Naive B cell (primary cell): ENCODE measurements at places on chromosomes 2 and 18.

DNA sequence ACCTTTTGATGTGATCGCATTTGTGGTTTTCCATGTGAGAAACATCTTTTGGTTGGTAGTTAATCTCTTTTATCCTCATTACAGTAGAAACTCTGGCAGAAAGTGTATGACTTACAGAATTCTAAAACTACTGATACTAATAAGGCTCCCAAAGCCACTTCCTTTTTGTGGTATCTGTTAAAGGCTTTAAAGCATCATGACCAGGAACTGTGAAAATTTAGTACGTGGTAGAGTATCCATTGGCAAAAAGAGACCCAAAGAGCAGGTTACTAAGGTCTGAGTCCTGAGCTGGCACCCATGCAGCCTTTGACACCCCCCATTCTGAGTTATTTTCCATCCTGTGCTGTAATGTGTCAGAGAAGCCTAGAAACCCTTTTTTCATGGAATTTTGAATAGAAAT lies 94.5 kb downstream of the DPP4 start:
- no peak overlapping the region for H3K4me3 ChIP-seq
- H3K36me3 ChIP-seq: no peaks in the 10 kb centered on the region
- H3K27ac ChIP-seq: no peak overlapping the region
- DNase-seq: no peak

- no peak overlapping the region for H3K4me3 ChIP-seq
- no peak overlapping the region for H3K27ac ChIP-seq
- H3K27me3 ChIP-seq: no peaks in the 10 kb centered on the region
- H3K4me1 ChIP-seq: no peaks in the 10 kb centered on the region
- no peak for DNase-seq
Observed at GRCh38 chr2:16394072-16394985, 271.3 kb downstream of the CYRIA start.

GRCh38 chr2:216082117-216082711 lies 495 bp downstream of the TMEM169 start:
- H3K36me3 ChIP-seq: no peaks in the 10 kb centered on the region
- peak overlapping the region; percentile 92 for H3K27ac ChIP-seq
- H3K27me3 ChIP-seq: no peaks in the 10 kb centered on the region
- H3K4me1 ChIP-seq: peaks cover 52% of the 10 kb centered on the region
- peak overlapping the region; percentile 97 for H3K4me3 ChIP-seq
- no peak for DNase-seq

DNA sequence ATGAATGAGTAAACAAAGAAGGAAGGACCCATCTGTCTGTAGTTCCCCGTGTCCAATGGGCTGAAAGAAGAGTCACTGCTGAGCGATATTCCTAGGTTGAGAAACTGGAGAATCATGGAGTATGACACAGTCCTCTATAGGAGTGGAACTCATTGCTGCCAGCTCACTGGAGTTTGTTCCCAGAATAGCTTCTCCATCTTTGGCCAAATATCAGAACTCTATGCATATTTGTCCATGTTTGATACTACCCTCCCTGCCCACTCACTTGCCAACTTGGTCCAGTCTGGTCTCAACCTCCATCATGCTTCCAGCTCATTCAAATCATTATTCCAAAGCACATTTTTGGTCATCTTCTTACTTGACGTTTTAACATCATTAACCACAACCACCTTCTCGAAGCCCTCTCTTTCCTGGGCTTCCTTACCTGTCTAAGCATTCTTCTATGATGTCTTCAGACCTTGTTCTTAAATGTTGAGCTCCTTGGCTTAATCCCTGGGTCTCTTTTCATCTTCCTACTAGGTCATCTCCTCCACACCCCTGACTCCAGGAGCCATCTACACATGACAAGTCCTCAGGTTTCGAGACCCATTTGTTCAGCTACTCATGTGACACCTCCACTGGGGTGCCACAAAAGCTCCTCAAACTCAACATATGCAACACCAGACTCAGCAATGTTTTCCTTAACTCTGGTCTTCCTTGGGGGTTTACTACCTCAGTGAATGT lies 221.6 kb downstream of the MYCN start:
- H3K4me3 ChIP-seq: no peak overlapping the region
- peaks cover 9% of the 10 kb centered on the region for H3K27me3 ChIP-seq
- H3K4me1 ChIP-seq: no peaks in the 10 kb centered on the region
- DNase-seq: no peak
- no peaks in the 10 kb centered on the region for H3K36me3 ChIP-seq

GRCh38 chr18:6211174-6211504 lies 203.6 kb downstream of the L3MBTL4 start:
- no peaks in the 10 kb centered on the region for H3K27me3 ChIP-seq
- H3K36me3 ChIP-seq: peaks cover 17% of the 10 kb centered on the region
- H3K4me1 ChIP-seq: no peaks in the 10 kb centered on the region
- no peak overlapping the region for H3K27ac ChIP-seq
- H3K4me3 ChIP-seq: no peak overlapping the region
